Activated naive CD4-positive, alpha-beta T cell treated with anti-CD3 and anti-CD28 coated beads for 36 hours (primary cell): ENCODE measurements at places on chromosomes 3 and 15. TPM values are rescaled to one million over a fixed set of nuclear protein-coding genes. Genes with fewer than 3 reads are reported as not detected.

DNA sequence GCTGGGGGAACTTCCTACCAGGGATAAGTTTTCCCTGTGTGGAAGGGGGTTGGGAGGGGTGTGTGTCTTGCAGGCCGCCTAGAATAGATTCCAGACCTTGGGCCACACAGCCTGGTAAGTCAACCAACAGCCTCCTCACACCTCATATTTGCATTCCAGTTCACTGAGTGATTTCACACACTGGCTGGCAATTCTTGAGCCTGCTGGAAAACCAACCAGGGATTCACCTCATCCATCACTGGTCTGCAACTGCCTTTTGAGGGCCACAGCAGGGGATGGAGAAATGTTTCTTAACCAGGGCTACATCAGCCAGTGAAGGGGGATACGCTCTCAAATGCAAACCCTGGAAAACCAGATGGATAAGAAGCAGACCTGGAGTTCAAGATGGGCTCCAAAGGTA lies 2.0 kb downstream of the FSTL1 start:
- DNase-seq = no peak

- DNase-seq = no peak
Observed at GRCh38 chr15:43519196-43519595, 1.8 kb downstream of the MAP1A start.

DNA sequence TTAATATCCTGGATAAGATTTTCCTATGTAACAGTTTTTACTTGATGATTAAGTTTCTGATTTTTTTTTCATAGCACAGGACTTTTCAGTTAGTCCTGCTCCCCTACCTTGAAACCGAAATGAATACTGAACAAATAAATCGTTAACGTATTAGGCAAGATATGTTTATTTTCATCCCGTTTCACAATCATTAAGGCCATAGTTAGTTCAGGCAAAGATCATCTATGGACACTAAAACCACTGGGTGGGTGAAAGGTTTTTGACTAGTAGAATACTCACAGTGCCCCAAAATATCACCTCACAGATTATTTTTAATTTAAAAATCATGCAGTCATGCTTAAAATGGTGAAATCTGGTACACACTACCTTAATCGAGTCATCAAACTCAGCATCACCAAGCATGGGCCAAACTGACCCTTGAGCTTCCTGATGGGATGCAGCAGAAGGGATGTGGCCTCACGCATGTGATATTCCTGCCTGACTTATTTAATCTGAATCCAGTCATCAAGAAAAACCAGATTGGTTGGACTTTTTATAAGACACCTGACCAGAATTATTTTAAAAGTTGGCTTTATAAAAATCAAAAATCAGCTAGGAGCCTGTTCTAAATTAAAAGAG lies 365.0 kb downstream of the LPP start:
- no peak for DNase-seq

The RLBP1 gene
- not detected for total RNA-seq

DNA sequence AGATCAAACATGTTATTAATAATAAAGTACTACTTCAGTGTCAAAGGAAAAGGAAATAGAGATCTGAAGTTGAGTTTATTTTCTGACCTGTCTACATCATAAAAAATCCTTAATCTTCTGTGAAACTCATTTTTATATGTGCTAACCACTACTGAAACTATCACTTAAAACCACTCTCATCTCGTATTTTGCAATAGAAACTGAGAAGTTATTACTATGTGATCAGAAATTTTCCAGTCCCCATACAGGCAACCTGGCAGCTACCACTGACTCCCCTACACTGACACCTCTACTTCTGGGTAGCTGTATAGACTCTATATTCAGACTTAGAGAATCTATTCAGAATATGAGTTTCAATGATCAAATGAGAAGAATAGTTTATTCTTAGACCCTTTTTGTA lies 8.3 kb downstream of the HDGFL3 start:
- DNase-seq = peak; percentile 34

The SEMA7A gene
- total RNA-seq = 46.9 TPM

The SEMA3G gene
- total RNA-seq = not detected

The MAP2K5 gene
- total RNA-seq = 15.4 TPM

The GOLGA8T gene
- not detected for total RNA-seq

The P3H2 gene
- total RNA-seq = not detected

GRCh38 chr3:115292131-115292530 lies 145.0 kb upstream of the ZBTB20 start:
- DNase-seq = no peak

The NR1I2 gene
- 0.88 TPM for total RNA-seq

DNA sequence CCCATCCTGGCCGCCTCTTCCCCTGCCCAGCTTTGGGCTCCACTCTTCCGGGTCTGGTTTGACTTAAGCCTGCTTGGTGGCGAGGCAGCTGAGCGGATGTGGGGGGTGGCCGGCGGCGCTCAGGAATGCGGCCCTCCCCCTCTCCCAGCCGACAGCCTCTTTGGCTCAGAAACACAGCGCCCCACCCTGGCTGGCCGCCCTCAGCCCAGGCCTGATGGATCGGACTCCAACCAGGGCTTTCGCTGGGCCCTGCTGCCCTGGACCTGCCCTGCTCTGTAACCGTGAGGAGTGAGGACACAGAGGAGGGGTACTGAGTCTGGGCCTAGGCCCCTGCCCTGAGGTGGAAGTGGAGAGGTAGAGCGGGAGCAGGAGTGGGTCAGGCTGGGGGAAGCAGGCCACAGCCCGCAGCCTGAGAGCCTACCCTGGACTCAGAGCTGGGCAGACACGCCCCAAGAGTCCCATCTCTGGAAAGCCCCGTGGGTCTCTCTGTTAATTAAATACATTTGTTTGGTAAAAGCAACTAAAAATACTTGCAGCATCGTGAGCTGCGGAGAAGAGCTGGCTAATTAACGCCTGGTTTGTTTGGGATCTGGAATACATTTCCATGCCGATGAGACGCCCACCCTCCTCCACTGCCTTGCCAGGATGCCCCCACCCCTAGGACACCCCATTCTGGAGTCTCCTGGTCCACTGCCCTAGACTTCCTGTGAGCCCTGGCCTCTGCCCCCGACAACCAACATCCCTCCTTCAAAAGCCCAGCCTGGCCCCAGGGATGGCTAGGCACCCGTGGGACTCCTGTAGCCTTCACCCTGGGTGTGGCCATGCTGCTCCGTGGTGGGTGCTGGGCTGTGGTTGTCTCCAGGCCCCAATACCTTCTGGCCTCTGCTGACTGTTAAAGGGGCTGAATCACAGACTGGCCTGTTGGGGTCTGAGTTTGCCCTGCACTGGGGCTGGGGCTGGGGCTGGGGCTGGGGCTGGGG lies 19.6 kb downstream of the PLXNA1 start:
- no peak for DNase-seq

- no peak for DNase-seq
Observed at GRCh38 chr3:77247061-77247460, 207.2 kb downstream of the ROBO2 start.

- no peak for DNase-seq
Observed at GRCh38 chr3:27360113-27361078, 8.8 kb downstream of the NEK10 start.

DNA sequence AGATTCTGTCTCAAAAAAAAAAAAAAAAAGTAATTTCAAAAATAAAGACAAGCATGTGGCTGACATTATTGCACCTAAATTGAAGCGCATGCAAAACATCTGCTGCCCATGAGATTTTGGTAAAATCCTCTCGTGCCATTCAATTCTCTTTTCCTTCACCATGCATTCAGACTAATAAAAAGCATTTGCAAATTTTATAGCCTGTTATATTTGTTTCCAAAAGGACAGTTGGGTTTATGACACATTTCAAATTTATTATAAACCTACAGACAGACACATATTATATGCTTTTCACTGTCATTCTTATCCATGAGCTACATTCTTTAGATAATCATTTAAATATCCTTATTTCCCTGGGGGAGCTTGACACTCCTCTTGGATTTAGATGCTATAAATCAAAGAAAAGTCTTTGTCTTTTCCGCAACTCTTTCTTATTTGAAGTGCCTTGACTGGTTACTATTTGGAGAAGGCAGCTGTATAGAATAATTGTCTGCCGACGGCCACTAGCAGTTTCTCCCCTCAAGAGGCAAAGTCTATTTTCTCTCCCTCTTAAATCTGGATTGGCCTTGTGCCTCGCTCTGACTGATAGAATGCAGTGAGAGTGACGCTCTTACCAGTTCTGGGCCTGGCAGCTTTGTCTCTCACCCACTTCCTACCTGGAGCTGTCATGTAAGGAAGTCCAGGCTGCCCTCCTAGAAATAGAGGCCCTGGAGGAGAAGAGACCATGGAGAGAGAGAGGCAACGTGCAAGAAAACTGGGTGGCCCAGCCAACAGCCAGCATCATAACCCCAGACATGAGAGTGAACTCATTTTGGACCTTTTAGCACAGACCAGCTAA lies 6.8 kb upstream of the LRIG1 start:
- no peak for DNase-seq

DNA sequence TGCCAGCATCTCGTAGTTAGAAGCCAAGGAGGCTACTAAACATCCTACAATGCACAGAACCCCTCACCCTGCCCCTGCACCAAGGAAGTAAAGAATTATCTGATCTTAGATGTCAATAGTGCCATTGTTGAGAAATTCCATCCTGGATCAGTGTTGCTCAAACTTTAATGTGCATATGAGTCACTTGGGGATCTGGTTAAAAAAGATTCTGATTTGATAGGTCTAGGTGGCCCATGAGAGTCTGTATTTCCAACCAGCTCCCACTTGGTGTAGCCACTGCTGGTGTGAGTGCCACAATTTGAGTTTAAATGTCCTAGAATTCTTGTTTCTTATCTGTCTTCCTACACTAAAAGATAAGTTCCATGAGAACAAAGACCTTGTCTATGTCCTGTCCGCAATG lies 43.7 kb downstream of the TMEM45A start:
- no peak for DNase-seq

DNA sequence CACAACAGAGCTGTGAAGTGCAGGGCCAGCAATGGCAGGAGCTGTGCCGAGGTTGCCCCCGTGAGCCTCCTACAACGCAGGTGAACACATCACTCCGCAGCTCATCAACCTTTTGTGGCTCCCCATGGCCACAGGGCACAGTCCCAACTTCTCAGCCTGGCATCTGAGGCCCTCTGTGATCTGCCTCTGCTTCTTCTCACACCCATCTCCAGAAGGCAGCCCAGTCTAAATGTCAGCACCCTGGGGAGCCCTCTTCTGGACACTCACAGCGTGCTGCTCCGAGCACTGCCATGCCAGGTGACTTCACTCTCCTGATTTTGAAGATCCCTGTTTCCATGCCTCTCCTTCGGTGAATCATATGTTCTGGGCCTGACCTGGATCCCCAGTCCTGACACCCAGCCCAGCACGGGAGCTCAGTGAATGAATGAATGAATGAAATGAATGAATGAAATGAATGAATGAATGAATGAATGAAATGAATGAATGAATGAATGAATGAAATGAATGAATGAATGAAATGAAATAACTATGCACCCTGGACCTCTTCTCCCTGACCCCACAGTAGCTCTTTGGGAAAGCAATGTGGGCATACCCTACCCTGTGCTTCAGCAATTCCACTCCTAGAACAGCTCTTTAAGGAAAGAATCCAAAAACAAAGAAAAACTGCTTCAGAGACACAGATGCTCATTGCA lies 17.9 kb upstream of the SKIC8 start:
- DNase-seq = no peak

DNA sequence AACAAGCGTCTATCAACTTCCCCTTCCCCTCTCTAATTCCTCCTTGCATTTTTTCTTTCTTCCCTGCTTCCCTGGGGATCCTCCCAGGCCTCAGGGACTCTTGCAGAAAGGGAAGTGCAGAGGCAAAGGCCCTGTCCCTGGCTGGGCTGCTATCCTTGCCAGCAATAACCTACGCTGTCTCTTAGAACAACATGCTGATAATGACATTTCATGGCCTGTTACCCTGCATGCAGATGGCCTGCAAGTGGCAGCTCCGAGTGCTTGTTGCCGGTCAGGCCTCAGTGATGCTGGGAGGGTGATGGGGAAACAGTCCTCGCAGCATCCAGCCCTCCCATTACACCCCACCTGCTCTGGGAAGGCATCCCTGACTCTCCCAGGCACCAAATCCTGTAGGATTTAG lies 167.6 kb downstream of the RAB11A start:
- no peak for DNase-seq

DNA sequence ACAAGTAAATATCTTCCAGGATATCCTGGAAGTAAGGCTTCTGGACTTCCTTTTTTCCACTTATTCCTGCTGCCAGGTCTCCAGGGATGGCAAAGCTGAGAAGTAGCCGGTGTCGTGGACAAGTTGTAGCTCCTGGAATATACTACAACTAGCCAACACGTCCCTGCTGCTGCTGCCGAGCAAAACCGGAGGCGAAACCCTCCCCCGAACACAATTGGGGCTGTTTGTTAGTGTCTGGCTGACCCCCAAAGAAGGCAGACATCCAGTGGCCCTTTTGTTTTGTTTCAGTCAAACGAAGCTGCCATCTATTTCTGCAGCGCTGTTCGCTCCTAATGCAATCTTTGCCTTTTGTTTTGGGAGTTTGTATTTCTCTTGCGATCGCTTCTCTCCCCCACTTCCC lies 45.3 kb upstream of the EIF5A2 start:
- DNase-seq = no peak

DNA sequence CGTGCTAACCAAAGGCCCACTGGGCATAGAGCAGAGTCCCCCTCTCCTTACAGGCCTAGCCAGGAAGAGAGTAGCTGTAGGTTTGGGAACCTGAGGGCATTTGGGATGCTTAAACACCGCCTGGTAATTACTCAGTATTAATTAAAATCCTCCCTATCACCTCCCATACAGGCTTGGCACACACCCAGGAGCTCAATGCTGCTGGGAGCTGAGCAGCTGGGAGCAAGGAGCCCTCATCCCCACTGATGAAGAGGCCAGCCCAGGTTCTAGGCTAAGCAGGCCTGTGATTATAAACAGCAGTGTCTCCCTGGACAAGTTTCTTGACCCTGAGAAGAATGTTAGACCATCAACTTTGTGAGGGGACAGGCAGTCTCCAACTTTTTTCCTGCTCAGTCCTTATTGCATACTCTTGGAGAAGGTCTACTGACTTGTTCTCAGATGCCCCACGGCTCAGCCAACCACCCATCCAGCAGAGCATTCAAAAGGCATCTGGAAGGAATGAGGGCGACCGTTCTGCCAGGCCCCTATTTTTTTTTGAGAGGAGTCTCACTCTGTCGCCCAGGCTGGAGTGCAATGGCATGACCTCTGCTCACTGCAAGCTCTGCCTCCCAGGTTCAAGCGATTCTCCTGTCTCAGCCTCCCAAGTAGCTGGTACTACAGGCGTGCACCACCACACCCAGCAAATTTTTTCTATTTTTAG lies 1.3 kb upstream of the PRKAR2A start:
- no peak for DNase-seq

DNA sequence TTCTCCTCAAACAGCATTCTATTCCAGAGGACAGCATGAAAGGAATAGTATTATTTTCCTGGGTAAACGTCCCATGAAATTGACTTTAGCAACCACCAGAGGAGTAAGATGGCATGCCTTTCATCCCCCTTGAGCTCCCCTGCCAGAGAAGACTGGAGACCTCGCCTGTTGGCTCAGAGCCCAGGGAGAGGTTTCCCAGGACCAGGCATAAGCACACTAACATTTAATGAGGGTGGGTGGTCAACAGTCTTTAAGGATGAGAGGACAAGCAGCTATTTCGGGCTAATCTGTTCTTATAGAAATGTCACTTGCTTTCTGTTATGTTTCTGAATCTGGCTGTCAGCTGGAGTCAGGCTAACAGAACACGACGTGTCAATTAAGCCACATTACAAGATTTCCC lies 390.5 kb downstream of the GABRG3 start:
- DNase-seq = no peak

The EXD1 gene
- total RNA-seq = not detected
